ENCODE measurements at places on chromosomes 2 and 18.

GRCh38 chr2:17270894-17271293 lies 247.3 kb downstream of the RAD51AP2 start:
- DNase-seq = no peak

DNA sequence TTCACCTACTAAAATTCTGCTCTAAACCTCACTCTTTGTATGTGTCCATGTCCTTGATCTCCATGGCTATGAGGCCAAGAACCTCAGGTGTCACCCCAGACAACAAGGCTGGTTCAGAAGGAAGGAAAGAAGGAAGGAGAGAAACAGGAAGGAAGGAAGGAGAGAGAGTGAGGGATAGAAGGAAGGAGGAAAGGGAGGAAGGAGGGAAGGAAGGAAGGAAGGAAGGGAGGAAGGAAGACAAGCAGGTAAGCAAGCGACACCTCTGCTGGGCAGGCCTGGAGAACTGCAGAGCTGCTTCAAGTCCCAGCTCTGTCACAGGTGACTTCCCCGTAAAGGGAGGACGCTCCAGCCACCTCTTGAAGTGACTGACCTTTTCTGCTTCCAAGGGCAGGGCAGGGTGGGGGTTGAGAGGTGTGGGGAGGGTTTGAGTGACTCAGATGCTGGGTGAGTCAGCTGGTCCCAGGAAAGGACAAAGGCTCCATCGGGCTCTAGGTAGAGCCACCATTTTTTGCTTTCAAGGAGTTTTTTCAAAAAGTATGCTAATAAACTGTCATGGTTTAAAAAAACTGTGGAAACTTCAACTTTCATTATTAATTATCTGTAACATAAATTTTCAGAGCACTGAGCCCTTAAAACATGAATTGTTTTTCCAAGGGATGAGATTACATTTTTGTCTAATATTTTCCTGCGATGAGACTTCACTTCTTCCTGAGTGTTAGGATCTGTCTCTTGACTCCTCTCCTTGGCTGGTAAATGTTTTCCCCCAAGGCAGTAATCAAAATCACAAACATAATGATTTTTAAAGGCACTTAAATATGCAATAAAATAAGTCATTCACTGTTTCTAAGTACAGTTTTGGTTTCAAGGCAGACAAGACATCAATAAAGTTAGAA lies 90.1 kb upstream of the L3MBTL4 start:
- DNase-seq = no peak

GRCh38 chr2:188078534-188078933 lies 213.1 kb upstream of the GULP1 start:
- DNase-seq = no peak

- no peak for DNase-seq
Observed at GRCh38 chr18:13624563-13625237, 101.7 kb downstream of the FAM210A start.

- DNase-seq = no peak
Observed at GRCh38 chr2:30287857-30288513, 56.7 kb downstream of the LBH start.

DNA sequence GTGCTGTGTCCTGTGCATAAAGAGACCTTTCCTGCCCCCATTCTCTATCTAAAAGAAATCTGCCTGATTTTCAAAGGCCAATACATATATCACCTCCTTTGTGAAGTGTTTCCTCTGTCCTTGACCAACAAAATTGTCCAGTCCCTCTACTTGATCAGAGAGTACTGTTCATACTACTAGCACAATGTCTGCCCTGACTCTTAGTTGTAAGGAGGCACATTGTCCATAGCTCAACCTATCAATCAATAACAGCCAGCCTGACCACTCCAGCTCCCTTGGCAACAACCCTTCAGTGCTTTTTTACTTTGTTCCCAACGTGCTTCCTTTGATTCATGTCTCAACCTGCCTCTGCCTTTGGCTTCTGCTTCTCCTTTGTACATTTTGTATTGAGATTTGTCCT lies 398.9 kb downstream of the TRIB2 start:
- no peak for DNase-seq

DNA sequence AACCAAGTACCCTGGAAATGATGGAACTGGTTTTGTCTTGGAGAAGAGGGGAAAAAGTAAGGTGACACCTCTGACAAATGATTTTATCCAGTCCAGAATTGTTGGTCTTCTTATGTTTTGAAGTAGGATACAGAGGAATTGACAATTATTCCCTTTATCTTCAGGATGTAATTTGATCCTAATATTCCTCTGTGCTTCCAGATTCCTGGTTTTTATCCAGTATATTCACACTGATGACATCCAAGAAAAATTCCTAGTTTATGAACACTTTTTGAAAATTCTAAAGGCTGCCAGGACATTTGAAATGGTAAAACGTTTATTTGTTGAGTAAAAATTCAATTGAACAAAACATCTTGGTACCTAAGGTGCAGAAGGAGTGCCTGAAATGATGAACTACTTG lies 22.2 kb upstream of the ETAA1 start:
- no peak for DNase-seq

DNA sequence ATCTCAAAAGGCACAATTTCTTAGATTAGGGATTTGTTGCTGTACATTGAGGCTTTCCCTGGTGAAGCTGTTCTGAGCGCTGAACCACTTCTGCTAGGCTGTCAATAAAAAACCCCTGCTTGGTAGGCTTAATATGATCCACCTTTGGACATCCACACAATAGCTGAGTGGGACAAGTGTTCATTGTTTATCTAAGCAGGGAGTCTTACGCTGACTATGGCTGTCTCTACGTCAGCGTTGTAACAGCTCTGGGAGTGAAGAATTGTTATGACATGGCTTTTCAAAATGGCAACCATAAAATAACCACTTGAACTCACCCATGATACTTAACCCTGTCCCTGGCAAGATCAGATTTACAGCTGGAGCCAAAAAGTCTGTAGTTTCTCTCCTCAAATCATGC lies 111.5 kb upstream of the SULT1C3 start:
- DNase-seq = no peak

DNA sequence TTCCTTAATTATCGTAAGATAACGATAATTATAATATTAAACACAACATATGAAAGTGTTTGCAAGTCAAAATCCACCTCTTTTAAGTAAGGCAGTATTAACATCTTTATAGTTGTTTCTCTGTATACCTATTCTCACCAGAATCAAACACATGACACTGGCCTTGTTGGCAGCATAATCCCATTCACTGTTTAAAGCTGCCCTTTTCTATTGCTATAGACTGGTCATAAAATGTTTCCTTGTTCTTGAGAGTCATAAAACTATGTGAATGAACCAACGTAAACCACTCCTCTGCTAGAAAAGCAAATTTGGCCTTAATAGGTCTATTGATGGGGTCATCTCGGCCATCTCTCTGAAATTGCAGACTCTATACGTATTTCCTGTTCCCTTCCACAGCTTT lies 293.1 kb downstream of the SLC8A1 start:
- no peak for DNase-seq

DNA sequence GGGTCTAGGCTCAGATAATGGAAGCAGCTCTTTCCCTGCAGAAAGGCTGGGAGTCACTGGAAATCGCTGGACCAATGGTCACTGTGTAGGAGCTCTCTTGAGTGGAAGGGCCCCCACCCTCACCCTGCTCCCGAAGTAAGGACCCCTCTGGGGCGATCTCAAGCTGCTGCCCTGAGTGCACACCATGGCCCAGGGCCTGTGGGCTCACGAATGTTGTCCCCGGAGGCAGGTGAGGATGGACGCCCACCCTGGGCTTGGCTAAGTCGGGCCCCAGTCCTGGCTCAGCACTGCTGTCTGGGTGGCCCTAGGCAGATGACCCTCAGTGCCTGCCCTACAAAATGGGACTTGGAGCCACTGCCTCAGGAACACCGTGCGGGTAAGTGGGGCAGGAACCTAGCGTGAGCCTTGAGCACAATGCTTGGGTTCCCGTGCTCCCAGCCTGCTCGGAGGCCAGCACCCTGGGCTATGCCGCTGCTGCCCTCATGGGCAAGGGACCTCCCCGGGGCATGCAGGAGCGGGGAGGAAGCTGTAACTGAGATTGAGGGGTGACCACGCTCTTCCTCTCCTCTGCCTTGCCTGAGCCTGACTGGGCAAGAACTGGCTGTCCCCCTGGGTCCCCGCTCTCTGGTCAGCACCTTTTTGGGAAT lies 3.7 kb downstream of the D2HGDH start:
- no peak for DNase-seq

- no peak for DNase-seq
Observed at GRCh38 chr2:208437755-208438154, 31.2 kb downstream of the PTH2R start.

DNA sequence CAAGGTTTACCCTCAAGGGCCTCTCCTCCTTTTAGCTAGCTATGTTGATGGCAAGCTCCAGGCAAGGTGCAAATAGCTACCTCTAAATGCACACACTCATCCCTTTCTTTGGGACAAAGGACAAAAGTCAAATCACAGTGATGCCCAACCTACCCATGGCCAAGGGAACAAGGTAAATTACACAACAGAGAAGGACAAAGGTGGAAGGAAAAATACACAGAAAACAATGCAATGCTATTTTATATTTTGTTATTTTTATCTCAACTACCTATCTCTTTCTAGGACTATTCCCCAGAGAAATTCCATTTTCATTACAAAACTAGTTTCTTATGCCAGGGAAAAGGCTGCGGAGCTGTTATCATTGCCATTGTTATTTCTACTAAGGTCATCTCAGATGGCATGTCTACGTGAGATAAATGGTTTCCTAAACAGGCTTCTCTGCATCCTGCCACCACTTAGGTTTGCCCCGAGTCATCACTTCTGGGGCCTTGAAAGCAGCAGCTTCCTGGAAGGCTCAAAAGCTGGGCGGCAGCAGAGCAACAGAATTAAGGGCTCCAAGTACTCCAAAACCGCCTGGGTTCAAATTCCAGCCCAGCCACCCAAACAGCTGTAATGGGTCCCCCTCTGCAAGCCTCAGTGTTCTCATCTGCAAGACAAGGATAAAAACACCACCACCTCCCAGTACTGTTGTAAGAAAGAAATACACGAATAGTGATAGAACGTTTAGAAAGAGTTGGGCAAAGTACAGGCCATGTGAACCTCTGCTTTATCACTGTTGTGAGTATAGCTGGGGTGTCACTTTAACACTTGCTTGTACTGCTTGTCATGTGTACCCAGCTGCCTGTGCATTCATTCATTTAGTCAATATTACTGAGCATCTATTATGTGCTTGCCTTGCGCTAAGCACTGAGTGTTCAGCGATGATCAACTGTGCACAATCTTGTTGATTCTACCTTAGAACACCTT lies 20.9 kb downstream of the BCL2 start:
- no peak for DNase-seq

DNA sequence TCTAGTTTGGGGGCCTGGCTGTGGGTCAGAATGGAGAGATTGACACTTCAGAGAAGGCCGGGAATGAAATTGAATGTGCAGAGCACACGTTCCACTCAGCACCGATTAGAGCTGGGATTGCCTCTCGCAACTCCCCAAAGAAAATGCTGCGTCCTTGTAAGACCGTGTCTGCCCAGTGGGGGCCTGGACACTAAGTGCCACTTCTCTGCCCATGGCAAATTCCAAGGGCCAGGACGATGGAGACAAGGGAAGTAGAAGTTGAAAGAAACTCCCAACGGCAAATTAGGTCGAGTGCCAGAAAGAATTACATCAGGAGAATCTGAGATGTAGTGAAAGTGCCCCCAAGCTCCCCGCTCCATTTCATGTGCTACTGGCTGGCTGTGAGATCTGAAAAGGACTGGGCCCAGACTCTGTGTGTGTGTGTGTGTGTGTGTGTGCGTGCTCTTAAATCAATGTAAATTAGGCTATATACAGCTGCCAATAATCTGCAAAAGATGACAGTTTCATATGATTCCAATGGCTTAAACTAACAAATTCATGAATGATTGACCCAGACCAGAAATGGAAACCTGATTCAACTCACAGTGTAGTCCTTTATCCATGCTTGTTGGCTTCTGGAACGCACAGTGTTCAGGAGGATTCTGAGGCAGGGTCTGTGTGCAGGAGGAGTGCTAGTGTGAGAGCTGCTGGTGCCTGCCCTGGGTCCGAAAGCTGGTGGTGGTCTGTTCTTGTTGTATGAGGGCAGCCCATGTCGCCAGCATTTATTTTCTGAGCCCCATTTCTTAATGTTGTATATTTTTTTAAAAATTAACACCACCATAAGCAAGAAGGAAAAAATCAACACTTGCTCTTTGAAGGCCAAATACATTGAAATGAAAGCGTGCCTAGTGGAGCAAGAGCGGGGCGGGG lies 234.3 kb downstream of the AGAP1 start:
- DNase-seq = no peak

DNA sequence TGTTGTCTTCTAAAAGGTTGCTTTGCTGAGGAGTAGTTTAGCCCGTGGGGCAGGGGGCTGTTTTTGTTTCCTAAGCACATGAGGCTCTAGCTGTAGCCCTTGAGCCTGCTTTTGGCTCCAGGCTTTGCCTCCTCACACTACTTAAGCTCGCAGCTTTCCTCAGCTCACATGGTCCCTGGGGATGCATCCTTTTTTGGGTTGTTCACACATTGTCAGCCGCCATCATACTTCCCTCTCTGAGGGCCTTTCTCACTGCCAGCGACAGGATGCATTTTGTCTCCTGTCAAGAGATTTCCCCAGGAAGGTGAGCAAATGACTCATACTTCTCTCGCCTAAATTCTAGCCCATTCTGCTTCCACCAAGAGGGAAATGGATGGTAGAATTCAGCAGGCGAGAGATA lies 279.5 kb upstream of the PKDCC start:
- no peak for DNase-seq

- no peak for DNase-seq
Observed at GRCh38 chr2:85476624-85477023, 58.1 kb downstream of the SH2D6 start.

DNA sequence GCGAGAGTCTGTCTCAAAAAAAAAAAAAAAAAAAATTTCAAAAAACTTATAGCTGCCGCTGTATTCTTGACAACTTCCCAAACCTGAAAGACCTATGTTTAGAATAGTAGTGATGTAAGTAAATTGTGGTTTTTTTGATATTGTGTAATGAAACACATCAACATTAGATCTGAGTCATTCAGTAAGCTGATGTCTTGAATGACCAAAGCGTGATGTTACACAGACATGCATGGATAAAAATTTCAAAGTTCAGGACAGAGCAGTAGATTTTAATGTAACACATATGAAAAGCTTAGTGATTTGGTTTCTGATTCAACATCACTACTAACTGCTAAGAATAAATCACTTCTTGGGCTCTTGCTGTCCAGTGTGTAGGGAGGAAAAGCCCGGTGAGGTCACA lies 69.3 kb upstream of the MEX3C start:
- no peak for DNase-seq

- DNase-seq = no peak
Observed at GRCh38 chr18:12803069-12803936, 80.7 kb downstream of the PTPN2 start.

- DNase-seq = no peak
Observed at GRCh38 chr2:149747456-149747855, 159.9 kb upstream of the MMADHC start.

DNA sequence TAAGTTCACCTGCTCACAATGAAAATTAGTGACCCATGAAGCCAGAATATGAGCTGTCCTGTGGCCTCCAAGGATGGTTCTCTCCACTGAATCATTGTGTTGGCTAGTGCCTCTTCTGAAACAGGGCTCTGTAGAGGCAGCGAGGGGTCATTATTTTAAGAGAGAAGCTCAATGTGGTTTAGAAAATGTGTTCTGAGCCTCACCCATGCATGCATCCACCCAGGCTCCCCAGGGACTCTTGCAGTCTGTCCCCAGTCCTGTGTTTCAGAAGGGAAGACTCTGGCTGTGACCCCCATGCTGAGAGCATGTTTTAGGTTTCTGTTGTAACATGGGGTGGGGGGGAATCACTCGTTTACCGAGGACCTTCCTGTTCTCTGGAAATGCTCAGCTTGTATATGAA lies 135.2 kb downstream of the RNF144A start:
- DNase-seq = no peak

- DNase-seq = no peak
Observed at GRCh38 chr2:136448986-136449780, 316.2 kb upstream of the THSD7B start.

Measured in activated naive CD8-positive, alpha-beta T cell treated with anti-CD3 and anti-CD28 coated beads, Interleukin-2, amount 50 U/mL, for 16 hours (primary cell).